ENCODE measurements at places on chromosomes 11 and 22.

- DNase-seq, result no peak
Measured at GRCh38 chr11:10317151-10317755, 12.4 kb downstream of the ADM start.

DNA sequence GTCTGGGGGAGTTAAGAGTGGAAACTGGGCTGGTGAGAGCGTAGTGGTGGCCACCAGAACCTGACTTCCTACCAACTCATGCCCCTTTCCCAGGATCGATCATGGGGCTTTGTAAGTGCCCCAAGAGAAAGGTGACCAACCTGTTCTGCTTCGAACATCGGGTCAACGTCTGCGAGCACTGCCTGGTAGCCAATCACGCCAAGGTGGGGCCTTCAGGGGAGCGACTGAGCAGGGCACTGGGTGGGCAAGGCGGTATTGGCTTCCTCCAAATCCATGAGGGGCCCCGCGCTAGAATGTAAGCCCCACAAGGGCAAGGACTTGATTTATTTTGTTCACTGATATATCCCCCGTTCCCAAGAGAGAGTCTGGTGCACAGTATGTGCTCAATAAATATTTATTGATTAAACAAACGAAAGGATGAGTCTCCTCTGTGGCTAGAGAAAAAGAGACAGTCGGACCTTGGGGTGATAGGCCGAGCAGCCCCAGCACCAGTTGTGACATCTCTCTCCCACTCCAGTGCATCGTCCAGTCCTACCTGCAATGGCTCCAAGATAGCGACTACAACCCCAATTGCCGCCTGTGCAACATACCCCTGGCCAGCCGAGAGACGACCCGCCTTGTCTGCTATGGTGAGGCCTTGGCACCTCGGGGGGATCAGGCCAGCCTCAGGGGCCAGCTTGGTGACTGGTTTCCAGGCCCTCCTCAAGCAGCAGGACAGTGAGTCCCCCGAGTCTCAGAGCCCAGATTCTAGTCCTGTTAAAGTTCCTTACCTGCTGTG, 765 bp downstream of the ZFPL1 start:
- DNase-seq, result no peak

DNA sequence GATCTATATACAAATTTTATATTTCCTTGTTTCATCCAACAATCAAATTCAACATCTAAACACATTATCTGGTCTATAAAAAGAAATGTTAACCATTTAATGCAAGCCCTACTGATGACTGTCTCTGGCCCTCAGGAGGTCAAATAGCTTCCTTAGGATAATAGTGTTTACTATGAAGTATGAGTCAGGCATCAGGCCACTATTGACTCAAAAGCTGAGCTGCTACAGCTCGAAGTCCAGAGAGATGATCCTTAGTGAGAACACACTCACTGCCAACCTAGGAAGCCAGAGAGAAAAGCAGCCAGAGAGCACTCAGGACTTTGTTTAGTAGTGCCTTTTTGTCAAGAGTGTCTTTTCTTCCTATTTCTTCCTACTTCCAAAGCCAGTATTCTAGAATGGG, 171.8 kb downstream of the SOX6 start:
- no peak for DNase-seq

DNA sequence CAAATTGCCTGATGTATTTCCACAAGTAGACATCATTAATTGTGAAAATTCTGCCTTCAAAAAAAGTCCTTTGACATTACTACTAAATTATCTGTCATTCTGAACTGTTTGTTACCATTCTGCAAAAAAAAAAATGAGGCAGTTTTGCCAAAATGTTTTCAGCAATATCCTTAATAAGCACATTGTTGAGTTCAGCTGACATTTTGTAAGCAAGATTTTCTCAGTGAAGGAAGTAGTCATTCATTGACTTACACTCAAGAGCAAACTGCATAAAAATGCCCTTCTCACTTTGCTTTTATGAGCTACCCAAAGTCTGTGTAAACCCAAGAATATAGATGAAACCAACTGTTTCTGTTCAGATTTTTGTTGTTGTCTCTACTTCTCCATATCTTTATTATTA, 125.9 kb downstream of the UVRAG start:
- no peak for DNase-seq
